Stimulated activated CD4-positive, alpha-beta T cell treated with anti-CD3 and anti-CD28 coated beads, TNF-alpha, amount 100 ng/mL, for 1 hour (primary cell): ENCODE measurements at places on chromosomes 2 and 18.

DNA sequence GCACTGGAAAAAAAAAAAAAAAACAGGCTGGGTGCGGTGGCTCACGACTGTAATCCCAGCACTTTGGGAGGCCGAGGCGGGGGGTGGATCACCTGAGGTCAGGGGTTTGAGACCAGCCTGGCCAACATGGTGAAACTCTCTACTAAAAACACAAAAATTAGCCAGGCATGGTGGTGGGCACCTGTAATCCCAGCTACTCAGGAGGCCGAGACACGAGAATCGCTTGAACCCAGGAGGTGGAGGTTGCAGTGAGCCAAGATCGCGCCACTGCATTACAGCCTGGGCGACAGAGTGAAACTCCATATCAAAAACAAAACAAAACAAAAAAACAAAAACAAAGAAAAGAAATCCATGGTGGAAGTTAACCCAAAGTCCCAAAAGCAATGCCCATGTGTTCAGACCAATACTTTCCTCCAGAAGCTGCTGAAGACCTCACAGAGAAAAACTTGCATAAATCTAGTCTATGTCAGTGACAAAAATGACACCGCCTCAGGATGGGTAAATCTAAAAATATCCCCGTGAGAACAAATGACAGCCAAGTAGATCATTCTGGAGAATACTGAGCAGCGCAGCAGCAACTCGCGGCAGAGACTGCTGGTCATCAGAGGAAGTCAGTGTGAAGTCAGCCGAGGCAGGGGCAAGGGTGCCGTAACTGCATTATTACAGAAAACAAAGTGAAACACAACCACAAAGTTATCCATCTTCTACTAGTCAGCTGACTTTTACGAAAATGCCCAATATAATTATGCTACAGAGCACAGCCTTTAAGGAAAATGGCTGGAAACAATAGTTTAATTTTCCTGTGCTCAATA is 41.0 kb downstream of the LPIN2 start:
- DNase-seq = peak; percentile 36

DNA sequence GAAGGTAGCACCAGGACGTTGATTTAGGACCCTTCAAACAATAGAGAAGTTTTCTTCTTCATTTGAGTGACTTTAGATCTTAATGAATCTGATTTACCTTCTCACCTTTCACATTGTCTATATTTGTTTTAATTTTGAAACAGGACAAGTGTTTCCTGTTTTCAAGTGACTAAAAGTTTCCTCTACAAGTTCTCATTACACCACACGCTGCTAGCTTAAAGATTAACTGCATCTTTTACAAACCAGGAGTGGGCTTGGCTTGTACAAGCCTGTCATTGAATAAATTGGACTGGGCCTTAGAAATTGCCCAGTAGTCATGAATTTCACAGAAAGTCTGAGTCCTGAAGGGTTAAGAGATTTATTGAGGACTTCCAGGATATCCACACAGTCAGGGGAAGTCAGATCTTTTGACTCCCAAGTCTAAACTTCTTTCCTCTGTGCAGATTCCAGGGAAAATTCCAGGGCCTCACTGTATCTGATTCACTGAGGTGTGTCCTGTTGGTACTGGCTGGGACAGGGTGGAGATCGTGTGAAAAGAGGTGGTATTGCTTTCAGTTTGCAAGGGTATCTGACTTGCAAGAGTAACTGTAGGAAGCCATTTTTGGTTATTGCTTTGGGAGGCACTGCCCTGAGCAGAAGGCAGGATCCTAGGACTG is 3.4 kb downstream of the SGPP2 start:
- no peak for DNase-seq

DNA sequence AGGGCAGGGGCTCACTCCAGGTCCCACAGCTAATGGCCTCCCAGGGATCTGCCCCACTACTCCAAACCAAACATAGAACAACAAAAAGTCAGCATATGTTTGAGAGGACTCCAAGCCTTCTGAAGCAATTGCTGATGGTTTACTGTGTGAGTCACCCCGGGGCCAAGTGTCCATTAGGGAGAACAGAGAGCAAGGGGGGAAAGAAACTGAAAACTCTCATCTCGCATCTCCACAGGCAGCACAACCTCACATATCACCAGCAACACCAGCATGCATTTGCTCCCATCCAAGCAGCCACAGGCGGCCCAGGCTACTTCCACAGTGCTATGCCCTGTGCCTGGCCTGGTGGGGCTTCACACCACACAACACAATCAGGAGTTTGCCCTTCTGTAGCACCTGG is 39.1 kb downstream of the CYRIA start:
- DNase-seq = no peak

DNA sequence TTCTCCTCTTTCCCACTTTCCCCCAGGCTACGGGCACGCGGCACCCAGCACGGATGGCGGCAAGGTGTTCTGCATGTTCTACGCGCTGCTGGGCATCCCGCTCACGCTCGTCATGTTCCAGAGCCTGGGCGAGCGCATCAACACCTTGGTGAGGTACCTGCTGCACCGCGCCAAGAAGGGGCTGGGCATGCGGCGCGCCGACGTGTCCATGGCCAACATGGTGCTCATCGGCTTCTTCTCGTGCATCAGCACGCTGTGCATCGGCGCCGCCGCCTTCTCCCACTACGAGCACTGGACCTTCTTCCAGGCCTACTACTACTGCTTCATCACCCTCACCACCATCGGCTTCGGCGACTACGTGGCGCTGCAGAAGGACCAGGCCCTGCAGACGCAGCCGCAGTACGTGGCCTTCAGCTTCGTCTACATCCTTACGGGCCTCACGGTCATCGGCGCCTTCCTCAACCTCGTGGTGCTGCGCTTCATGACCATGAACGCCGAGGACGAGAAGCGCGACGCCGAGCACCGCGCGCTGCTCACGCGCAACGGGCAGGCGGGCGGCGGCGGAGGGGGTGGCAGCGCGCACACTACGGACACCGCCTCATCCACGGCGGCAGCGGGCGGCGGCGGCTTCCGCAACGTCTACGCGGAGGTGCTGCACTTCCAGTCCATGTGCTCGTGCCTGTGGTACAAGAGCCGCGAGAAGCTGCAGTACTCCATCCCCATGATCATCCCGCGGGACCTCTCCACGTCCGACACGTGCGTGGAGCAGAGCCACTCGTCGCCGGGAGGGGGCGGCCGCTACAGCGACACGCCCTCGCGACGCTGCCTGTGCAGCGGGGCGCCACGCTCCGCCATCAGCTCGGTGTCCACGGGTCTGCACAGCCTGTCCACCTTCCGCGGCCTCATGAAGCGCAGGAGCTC is 35.4 kb downstream of the KCNK3 start:
- no peak for DNase-seq

DNA sequence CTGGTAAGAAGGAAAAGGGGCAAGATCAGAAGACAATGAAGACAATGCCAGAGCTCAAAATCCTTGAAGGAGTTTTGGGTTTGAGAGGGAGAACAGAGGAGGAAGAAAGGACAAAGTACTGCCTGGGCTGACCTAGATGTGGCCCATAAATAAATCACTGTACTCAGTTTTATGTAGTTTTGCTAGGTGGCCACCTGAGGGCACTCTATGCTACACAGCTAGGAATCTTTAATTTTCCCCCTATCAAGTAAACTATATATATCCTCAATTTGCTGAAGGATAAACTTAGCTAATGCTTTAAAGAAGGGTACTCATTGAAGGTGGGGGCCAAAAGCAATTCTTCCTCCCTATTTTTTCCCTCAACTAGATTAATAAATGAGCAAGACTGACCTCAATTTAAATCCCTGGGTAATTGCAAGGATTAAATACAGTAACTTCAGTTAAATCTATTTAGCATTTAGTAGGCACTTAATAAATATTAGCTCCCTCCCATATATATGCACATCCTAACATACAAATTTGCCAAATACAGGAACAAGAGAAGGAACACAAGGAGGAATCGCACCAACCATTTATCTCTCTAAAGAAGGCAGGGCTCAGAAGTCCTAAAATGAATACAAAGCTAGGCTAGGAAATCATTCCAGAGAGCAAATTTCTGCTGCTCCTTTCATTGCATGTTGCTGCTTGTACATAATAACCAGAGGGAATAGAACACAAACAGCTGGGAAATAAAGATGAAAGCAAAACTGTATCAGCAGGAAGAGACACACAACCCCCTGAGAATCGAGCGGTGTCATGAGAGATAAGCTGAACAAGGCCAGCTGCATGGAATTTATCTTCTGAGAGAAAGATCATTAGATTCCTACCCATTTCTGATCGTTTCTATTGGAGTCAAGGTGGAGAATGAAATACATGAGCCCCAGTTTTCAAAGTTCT is 540.1 kb downstream of the NRXN1 start:
- DNase-seq = no peak

GRCh38 chr2:230889911-230890601 is 25.3 kb downstream of the ITM2C start:
- DNase-seq = no peak

DNA sequence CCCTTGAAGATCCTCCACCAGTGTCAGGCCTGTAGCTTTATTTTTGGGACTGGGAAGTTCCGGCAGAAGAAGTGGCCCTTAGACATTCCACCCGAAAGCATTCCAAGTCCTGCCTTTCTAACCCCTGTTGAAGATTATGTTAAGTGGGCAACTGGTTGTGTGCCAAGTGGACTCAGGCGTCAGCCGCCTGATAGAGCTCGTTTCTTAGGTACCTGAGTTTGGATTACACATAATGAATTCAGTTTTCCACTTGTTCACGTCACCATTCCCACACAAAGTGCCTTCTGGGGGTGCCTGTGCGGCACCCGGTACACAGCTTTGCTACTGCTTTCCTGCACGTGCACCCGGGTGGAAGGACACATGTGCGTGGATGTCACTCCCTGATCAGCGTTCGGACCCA is 156.5 kb downstream of the PTGR3 start:
- no peak for DNase-seq

DNA sequence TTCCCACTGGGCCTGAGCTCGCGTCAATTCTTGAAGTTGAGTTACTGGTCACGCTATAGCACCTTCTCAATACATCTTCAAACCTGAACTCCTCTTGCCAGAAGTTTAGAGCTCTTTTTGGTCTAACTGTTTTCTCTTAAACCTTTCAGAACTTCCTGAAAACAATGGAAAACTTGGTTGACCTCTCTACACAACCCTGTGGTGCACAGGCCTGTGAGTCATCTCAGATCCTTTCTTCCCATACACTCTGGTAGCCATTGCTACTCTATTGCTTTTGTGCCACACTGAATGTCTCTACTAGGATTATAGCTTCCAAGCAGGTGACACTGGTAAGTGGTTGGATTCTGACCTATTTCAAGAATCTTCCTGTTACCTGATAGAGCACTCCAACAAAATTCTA is 321.5 kb upstream of the FSIP2 start:
- no peak for DNase-seq

GRCh38 chr18:74623047-74623816 is 25.6 kb downstream of the ZNF407 start:
- DNase-seq = no peak
